T1000 (cell line): ENCODE measurements at places on chromosomes 6 and 20.

- no peak for DNase-seq
These were observed 3.6 kb upstream of the PTGIS start for GRCh38 chr20:49571553-49571835.

- DNase-seq = no peak
These were observed 38.9 kb downstream of the CDK19 start for GRCh38 chr6:110776413-110776812.

GRCh38 chr6:20681243-20681684 lies 147.0 kb downstream of the CDKAL1 start:
- DNase-seq = no peak

DNA sequence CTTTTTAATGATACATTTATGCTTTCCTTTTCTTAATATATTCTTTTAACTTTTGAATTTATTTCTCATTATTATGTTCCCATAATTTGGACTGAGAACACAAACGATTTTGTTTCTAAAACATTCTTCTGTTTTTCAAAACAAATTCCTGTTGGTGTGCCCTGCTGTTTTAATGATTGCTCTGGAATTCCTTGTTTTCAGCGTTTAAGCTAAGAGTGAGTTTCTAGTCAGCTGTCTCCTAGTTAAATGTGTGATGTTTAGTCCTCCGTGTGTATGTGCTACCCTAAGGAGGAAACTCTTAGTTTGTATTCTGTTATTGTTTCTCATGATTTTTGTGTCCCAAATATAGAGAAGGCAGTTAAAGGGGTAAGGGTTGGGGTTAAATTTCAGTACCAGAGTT lies 306.1 kb upstream of the RGS17 start:
- no peak for DNase-seq

DNA sequence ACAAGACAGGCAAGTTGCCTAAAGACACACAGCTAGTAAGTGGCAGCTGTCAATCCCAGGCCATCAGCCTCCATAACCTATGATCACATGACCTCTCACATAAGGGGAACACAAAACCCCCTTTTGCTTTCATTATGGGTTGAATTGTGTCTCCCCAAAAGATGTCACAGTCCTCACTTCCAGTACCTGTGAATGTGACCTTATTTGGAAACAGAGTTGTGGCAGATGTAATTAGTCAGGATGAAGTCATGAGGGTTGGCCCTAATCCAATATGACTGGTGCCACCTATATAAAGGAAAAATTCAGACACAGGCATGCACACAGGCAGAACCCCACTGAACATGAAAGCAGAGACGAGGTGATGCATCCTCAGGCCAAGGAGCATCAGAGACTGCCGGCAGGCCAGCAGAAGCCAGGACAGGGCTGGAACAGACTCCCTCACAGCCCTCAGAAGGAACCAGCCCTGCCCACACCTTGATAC lies 33.6 kb downstream of the GFOD1 start:
- DNase-seq = no peak

GRCh38 chr6:27630727-27631608 lies 158.1 kb upstream of the ZNF184 start:
- DNase-seq = no peak

- no peak for DNase-seq
These were observed 25.1 kb upstream of the AVP start for GRCh38 chr20:3109350-3110302.

DNA sequence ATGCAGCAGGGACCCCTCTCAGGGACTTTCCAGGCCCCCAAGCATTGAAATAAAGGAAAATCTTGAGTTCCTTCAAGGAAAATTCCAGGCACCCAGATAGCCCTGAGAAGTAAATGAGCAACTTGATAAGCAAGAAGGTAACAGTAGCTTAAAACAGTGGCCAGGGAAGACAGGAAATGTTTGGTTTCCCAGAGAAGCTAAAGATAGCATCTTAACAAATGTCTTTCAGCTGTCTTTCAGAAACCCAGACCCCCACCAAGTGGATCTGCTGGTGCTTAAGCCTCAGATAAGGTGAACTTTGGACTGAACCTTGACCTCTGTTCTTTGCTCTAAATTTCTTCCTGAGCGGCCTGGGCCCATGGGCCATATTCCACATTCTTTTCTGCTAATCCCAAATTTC lies 117.8 kb upstream of the CST7 start:
- no peak for DNase-seq

GRCh38 chr20:5825130-5825719 lies 75.0 kb downstream of the SHLD1 start:
- no peak for DNase-seq

DNA sequence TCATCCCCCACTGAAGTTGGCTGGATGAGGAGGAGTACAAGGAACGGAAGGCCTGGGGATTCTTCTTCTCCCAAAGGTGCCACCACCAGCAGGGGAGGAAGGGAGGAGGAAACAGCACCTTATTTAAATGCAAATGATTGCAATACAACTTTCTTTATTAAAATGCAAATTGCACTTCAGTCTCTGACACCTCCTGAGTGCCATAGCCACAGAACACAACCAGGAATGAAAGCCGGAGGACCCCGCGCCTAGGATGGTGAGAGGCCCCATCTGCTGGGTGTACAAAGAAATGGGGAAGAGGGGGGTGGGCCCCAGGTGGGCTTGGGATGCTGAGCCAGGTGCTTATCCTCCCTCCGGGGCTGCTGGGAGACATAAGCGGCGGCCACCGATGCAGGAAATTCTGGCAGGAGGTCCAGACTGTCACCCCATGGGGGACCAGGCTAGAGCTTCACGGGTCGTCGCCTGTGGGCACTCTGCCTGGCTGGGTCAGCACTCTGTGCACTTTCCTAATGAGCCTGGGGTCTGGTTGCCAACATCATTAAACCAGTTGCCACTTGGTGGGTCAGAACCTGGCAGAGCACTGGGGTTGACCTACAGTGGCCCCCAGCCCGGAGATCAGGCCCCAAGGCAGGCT lies 154.2 kb upstream of the MLN start:
- DNase-seq = no peak

GRCh38 chr6:119076576-119077390 lies 1.7 kb downstream of the FAM184A start:
- DNase-seq = no peak

- DNase-seq = no peak
These were observed 26.1 kb downstream of the C20orf203 start for GRCh38 chr20:32647606-32648005.

DNA sequence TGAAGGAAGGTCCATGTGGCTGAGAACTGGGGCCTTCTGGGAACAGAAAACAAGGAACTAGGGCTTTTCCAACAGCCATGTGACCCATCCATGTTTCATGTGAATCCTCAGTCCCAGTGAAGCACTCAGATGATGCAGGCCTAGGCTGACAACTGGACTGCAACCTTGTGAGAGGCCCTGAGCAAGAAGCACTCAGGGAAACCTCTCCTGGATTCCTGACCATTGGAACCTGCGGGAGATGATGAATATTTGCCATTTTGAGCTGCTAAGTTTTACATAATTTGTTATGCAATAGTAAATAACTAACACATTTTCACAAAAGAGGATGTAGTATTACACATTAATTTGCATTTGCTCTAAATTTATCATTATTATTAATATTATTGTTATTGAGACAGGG lies 38.4 kb upstream of the HLA-G start:
- DNase-seq = no peak

- no peak for DNase-seq
These were observed 519.4 kb downstream of the CDKAL1 start for GRCh38 chr6:21053612-21054011.

- no peak for DNase-seq
These were observed 89.9 kb downstream of the CDS2 start for GRCh38 chr20:5216663-5217062.

DNA sequence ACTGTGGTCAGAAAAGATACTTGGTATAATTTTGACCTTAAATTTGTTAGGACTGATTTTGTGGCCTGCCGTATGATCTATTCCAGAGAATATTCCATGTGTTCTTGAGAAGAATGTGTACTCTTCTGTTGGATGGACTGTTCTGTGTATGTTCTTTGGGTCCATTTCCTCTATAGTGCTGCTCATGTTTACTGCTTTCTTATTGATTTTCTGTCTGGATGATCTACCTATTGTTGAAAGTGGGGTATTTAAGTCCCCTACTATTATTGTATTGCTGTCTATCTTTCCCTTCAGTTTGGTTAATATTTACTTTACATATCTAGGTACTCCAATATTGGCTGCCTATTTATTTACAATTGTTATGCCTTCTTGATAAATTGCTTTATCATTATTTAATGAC lies 298.4 kb downstream of the BCKDHB start:
- no peak for DNase-seq

- DNase-seq = no peak
These were observed 21.5 kb downstream of the TPBG start for GRCh38 chr6:82385102-82385501.

- DNase-seq = no peak
These were observed 4.2 kb upstream of the CTSZ start for GRCh38 chr20:59010995-59011873.

DNA sequence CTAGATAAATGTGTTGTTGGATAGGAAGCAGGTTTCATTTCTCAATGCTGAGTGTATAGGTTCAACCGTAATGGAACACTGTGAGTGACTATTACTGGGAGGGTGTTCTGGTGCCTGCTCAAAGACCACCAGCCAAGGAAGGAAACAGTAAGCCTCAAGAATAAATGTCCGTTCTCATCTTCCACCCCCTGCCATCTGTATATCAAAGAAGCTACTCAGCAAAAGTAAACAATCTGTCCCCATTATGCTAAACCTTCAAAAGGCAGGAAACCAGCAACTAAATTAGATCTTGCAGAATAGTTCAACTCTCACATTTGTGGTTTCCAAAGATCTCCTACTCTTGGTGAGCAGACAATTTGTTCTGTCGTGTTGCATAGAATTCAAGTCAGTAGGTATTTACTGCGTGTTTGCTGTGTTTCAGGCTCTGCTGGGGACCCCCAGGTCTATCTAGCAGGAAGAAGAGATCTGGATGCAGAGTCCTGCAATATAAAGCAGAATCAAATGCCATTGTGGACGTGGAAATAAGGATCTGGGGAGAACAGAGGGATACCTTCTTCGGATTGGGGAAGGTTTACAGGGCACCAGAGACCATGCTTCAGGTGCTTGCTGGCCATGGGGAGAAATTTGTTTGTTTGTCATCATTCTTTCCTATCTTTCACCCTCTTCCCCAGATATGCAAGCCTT lies 87.3 kb downstream of the SCML4 start:
- no peak for DNase-seq

DNA sequence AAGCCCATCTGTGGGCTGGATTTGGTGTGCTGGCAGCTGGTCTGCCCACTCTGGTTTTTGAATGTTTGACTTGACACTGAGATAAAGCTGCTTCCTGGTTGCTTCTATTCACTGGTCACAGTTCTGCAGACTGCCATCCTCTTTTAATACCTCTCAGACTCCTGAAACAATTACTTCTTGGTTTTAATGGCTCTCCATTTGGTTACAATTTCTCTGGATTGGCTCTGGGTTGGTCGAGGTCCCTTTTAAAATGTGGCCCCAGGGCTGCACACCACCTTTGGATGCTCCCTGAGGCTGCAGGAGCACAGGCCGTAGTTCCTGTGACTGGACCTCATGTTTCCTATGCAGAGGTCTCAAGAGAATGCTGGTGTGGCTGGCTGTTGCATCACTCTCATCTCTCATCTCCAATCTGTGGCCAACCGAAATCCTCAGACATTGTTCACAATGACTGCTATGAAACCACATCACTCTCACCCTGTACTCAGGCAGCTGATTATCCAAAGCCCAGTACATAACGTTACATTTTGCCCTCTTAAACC lies 98.5 kb downstream of the INSM1 start:
- DNase-seq = no peak

- no peak for DNase-seq
These were observed 177.8 kb downstream of the CDKAL1 start for GRCh38 chr6:20712011-20712410.

DNA sequence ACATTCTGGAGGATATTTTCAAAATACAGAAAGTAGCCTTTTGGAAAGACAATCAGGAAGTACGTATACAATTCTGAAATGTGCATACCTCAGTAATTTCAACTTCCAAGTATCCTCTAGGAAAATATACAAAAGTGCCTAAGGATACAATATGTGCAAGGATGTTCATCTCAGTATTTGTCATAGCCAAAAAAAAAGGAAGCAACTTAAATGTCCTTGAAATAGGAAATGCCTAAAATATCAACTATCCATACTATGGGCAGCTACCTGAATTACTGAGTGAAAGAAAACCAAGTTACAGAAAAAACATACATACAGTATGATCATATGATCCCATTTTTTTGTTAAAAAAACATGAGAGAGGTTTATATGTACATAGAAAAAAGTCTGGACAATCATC lies 1.5 kb downstream of the PPIL1 start:
- DNase-seq = no peak

GRCh38 chr6:76057469-76057868 lies 15.0 kb downstream of the IMPG1 start:
- DNase-seq = no peak

DNA sequence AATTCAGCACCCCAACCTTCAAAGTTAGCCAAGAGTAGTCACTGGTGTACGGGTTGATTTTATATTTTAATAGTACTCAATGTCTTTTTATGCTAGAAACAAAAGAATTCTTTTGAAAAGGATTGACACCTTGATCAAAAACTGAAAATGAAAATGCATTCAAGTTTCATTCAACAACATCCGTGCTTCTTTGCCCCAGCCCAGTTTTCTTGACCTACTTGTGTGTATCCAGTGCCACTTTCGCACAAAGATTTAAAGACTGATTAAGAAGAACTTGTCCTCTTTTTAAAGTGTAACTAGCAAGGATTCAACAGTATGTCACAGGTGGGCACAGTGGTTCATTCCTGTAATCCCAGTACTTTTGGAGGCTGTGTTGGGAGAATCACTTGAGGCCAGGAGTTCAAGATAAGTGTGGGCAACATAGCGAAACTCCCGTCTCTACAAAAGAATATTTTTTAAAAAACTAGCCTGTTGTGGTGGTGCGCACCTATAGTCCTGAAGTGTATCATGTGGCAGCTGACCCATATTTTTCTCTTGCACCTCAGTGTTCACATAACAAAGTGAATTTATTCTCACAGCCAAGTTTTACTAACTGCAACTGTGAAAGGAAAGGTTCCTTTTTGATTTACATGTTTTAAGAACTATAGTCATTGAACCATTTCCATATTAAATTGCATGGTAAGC lies 22.7 kb upstream of the CD2AP start:
- DNase-seq = no peak

DNA sequence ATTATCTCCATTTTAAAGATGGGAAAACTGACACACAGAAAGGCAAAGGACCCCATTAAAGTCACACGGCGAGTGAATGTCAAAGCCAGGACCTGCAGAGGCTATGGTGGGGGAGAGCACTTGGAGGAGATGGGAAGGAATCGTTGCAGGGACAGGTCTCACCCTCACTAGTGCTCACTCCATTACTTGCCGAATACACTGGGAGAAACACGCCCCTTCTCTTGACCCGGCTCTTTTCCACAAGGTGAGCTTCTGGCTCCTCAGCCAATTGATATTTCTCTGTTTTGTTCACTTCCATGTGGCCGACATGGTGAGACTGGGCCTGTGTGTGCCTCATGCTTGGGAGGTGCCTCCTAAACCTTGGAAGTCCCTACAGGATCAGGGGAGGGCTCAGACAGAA lies 117.8 kb upstream of the KCNG1 start:
- no peak for DNase-seq

DNA sequence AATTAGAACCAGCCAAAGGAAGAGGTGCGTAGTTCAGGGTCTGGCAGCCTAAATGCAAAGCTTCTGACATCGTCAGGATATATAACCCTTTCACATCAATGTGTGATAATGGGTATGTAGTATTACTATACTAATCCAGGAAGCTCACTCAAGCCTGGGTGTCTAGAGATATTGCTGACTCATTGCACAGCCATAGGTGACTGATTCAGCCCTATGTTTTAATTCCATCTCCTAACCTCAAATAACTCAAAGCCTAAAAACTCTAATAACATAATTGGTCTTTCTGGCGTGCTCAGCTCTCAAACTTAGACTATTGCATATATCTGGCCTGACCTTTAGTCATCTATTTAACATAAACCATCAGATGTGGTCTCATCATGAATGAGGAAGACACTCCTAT lies 658.4 kb downstream of the TBC1D32 start:
- DNase-seq = no peak
